T-helper 17 cell (primary cell): ENCODE measurements at places on chromosomes 1 and 21.
A peak's percentile ranks its signal among the peaks of the same experiment; 100 is the strongest.

DNA sequence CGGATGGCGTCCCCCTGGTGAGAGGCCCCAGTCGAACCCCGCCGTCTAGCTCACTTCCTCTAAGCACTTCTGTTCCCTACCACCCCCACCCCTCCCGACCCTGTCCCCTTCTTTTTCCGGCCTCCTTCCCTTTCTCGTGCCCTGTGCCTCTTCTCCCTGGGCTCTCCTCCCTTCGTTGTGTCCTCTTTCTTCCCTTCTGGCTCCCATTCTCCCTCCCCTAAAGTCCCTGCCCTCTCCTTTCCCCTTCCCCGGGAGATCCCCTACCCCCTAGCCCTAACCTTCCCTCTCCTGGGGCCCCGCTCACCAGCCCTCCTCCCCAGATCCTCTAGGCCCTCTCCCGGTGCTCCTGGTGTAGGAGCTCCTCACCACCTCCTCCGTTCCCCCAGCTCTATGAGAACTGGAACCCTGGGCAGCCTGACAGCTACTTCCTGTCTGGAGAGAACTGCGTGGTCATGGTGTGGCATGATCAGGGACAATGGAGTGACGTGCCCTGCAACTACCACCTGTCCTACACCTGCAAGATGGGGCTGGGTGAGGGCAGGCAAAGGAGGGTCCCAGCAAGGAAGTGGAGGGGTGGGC is 15.9 kb downstream of the BCAN start:
- no peak for DNase-seq

- DNase-seq, result no peak
Observed at GRCh38 chr1:180691322-180691913, 59.6 kb downstream of the XPR1 start.

- no peak for DNase-seq
Observed at GRCh38 chr1:234500269-234500668, 21.3 kb upstream of the TARBP1 start.

DNA sequence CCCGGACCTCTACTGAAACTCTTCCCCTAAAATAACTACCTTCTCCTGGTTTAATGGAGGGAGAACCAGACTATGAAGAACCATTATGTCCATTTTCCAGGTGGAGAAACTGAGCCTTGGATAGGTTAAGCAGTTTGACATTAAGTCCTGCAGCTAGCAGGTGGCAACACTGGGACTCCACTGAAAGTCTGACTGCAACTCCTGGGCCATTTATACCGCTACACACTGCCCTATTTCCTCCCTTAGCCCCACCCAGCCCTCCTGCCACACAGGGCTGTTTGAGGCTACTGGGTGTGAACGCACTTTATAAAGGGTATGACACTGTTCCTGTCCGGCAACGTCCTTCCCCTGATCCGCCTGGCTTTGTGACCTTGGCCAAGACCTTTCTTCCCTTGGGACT is 511 bp upstream of the INPP5B start:
- DNase-seq, result no peak

GRCh38 chr1:165531021-165531420 is 12.8 kb upstream of the LRRC52 start:
- DNase-seq, result no peak

DNA sequence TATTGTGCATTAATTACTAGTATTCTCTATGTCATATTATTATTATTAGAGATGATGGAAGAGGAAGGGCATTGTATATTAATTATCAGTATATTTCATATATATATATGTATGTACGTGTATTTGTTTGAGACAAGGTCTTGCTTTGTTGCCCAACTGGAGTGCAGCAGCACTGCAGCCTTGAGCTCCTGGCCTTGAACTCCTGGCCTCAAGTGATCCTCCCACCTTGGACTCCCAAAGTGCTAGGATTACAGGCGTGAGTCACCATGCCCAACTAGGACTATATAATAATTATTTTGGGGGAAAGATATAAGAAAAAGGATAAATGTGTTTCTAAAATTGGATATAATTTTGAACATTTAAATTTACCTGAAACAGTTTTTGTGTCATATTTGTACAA is 63.2 kb upstream of the USP24 start:
- no peak for DNase-seq

DNA sequence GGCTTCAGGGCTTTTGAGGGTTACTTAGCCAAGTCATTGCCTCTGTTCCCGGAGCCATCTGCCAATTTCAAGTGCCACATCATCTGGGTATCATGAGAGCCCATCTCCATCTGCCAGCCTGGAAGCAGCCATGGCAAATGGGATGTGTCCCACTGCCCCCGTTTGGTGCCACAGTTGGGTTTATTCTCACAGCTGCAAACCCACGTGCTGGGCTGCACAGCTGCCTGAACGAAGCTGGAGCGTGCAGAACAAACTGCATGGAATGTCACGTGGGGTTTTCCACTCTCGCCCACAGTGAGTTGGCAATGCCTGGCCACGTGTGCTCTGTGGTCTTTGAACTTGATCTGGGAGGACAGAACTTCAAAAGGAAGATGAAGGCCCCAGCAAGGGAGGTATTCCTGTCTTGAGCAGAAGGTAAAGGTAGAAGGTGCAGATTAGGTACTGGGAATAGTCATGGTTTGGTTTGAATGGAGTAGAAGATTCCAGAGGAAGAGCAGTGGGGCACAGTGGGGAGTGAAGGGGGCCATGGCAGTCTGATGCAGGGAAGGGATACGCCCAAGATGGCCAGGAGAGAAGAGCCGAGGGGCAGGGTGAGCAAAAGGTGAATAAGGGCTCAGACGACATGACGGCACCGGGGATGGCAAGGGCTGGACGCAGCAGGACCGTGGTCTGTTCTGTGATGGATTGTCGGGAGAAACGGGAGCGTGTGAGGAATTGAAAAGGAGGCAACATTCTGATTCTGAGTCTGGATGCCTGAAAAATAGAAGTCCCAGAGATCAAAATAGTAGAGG is 222.0 kb downstream of the KAZN start:
- DNase-seq, result no peak

DNA sequence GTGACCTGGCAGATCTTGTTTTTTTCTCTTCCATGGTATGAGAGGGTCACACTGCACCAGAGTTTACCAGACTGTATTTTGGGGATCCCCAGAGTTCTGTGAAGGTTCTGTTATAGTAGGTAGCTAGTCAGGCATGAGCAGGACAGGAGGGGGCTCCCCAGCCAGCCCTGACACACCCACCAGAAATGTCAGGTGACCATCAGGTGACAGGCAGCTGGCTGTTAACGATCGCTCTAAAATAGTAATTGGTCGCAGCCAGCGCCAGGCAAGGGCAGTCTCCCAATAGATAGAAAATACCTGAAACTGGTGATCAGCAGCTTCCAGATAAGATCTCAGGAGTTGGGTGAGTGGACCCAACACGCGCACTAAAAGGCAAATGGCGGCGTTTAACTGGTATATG is 264.9 kb downstream of the RHOU start:
- no peak for DNase-seq

DNA sequence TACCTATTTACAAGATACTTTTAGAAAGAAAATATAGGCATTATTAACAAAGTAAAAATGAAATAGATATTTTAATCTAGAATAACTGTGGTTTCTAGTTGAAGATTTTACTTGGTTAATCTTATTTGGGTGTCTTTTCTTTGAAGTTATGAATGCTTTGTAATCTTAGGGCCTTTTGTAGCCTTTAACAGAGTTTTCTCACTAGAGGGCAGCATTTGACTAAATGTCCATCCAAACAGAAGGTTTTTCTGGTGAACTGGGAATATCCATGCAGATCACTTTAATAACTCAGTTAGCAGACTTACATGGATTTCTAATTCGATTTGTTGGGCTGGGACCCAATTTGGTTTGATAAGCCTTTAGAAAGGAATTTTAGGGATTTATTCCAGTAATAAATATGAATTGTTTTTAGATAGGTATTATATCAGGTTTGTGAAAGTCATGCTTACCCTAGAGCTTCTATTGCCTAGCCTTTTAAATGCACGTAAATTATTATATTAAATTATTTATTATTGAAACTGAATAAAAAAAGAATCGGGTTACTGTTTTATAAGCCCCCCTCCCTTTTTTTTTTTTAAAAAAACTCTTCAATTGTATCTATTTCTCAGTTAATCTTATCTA is 119.7 kb downstream of the ZNF326 start:
- DNase-seq, result no peak

DNA sequence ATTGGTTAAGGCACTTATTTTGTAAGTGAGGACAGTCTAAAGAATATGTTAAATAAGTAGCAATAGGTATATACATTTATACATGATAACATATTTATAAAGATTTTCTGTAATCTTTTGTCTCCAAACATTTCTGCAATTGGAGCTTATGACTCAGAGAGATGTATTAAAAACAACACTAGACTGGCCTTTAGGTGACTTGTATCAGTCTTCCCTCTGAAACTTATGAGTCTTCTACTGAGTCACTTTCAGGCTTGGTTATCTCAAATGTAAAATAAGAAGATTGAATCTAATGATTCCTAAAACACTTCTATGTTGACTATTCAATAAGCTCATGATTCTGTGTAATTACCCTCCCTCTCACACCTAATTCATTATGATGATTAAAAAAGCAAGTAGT is 672.6 kb upstream of the NEGR1 start:
- no peak for DNase-seq

GRCh38 chr1:38055398-38055797 is 8.8 kb upstream of the POU3F1 start:
- DNase-seq, result no peak

- DNase-seq, result peak; percentile 41
Observed at GRCh38 chr1:166839600-166840308, 479 bp downstream of the POGK start.

DNA sequence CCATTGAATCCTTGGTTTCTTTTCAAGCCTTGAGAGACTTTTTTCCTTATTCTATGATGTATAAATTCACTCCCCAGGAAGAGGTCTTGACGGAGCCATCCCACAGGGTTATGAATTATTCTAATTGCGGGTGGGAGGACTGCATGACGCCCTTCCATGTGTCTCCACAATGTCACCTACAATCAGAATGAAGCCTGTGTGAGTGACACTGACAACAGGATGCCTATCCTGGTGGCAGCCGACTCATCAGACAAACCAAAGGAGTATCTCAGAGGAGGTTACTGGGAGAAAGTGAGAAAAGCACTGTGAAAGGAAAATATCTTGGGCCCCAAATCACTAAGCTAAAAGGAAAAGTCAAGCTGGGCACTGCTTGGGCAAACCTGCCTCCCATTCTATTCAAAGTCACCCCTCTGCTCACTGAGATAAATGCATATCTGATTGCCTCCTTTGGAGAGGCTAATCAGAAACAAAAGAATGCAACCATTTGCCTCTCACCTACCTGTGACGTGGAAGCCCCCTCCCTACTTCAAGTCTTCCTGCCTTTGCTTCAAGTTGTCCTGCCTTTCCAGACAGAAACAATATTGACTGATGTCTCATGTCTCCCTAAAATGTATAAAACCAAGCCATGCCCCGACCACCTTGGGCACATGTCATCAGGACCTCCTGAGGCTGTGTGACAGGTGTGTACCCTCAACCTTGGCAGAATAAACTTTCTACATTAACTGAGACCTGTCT is 98.4 kb downstream of the SMYD2 start:
- no peak for DNase-seq

GRCh38 chr1:185281245-185281644 is 35.8 kb downstream of the IVNS1ABP start:
- no peak for DNase-seq

DNA sequence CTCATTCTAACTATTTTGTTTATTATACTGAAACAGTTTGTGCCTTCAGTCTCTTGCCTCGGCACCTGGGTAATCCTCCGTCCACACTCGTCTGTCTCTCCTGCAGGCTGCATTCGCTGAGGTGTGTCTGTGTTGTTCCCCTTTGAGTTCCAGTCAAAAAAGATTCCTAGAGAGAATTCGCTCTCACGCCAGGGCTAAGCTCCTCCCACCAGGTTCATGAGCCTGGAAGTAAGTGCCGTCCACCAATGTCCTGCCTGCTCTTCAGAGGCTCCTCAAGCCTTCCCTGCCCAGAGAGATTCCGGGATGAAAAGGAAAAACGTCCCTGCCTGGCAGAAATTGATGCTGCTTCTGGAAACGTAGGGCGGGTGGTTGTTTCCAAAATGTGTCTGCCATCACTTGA is 12.9 kb downstream of the KIAA2013 start:
- no peak for DNase-seq

DNA sequence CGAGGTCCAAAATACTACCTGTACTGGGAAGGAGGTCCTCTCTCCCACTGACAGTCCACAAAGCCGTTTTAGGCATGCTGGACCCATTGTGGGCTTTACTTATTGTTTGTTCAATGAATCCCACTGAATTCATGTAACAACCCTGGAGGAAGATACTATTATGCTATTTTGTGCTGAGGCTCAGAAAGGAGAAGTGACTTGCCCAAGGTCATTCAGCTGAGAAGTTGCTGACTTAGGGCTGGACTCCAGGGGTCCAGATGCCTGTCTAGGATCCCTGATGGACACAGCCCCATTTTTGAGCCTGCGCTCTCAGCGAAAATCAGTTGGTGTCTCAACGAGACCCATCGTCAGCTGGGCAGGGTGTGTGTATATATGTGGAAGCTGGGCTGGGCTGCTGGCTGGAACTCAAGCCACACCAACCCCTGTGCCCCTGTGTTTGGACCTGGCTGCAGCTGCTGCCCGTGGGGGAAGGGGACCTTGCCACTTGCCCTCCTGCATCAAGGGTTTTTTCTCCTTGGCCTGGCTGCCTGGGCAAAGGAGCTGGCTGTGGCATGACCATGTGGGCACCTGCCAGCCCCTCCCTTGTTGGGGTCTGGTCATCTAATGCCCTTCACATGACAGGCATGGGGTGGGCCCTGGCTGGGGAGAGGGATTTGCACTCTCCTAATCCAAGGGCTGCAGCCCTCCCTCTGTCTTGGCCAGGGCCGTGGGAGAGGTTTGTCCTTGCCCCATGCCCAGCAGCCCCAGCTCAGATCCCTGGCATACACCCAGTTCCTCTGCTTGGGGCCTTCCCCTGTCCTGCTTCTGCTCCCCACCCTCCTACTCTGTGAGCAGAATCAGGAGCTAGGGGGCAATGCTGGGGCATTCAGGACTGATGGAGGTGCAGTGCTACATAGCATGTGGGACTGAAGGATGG is 15.0 kb downstream of the KCNQ4 start:
- no peak for DNase-seq
